Stimulated activated CD8-positive, alpha-beta memory T cell treated with anti-CD3 and anti-CD28 coated beads, Interleukin-15, amount 100 ng/mL, for 4 hours (primary cell): ENCODE measurements at places on chromosomes 5 and 9.

- no peak for DNase-seq
Observed at GRCh38 chr9:89461265-89461664, 36.6 kb downstream of the SEMA4D start.

DNA sequence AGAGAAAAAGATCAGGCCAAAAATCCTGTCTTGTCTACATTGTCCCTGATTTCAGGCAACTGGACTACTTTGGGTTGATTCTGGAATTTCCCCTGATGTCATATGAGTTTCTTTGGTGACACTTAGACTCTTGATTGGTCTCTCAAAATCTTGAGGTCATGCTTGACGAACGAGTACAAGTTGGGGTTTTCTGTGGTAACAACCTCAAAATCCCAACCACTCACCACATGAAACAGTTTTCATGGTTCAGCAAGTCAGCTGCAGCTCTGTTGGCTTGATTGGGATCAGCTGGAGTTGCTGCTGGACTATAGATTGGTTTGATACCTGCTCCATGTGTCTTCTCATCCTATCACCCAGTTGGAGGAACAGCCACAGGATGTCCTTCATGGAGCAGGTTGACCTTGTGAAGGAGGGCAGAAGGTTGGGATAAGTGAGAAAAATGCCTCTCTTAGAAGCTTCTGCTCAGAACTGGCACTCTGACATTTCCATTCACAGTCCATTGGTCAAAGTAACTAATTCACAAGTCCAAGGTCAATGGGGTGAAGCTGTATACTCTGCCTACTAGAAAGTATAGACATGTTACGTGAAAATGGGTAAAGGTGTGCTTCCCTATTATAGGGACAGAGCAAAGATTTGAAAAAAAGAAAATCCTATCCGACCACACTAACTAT, 284.5 kb downstream of the SH3GL2 start:
- DNase-seq = no peak

GRCh38 chr5:1481266-1481958, 36.2 kb upstream of the SLC6A3 start:
- DNase-seq = no peak

DNA sequence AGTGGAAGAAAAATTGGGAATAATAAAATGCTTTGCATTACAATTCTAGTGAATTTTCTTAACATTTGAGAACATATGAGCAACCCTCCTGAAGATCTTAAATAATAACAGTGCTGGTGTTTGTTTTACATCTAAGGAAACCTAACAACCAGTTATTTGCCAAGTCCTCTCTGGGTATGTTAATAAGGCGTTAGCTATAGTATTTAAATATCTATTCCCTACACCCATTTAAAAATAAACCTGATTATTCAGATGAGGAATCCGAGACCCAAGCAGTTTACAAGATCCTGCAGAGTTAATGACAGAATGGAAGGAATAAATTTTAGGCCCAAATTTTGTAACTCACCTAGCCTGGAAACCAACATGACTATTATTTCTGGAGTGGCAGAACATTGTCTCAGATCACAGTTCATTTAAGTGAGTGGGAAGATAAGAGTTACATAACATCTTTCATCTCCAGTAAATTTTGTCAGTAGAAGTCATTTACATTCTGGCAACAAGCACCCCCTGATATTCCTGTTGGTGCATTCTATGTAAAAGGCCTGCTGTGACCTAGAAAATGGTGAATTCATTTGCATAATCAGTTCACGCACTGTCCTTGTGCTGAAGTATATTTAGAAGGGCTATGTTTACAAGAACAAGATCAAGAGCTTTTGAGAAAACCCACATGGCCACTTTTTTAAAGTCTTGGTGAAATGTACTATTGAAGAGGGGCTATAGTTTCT, 148.2 kb downstream of the COX7C start:
- DNase-seq = no peak
